ENCODE measurements at places on chromosomes 16 and 17.

DNA sequence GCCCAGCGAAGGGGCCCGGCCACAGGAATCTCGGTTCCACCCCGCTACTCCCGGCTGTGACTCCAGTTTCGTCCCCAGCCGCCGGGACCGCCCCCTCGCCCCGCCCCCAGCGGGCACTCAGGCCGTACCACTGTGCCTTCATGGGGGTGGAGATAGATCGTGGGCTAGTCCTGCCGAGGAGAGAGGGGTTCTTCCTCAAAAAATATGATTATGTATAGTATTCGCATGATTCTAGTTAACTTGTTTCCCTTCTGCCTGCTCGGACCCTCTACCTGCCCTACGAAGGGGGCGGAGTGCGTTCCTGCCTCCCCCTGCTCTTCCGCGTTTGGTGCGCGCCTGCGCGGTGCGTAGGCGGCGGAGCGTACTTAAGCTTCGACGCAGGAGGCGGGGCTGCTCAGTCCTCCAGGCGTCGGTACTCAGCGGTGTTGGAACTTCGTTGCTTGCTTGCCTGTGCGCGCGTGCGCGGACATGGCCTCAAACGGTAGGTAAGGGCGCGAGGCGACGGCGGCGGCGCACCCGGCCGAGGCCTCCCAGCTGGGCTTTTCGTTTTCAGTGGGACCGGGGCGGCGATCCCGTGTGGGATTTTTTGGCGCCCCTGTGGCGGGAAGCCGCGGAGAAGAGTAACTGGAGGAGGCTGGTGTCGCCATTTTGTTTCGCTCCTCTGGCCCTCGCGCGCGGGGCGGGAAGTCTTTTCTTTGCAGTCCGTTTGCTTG is at the start of gene FUS:
FUS (plus strand) TSS at position 393 of the 713 bp plus-strand sequence; CDS start at position 469, 76 bp downstream.
- peak; percentile 85 for DNase-seq

- DNase-seq: no peak
These were observed 9.9 kb downstream of the LRRC3C start for GRCh38 chr17:39937447-39937846.

- no peak for DNase-seq
These were observed 73.6 kb upstream of the MRTFB start for GRCh38 chr16:13997526-13997925.

- DNase-seq: no peak
These were observed 9.2 kb upstream of the MEAK7 start for GRCh38 chr16:84513666-84514065.

- no peak for DNase-seq
These were observed 42.7 kb upstream of the METRNL start for GRCh38 chr17:83036666-83037065.

GRCh38 chr16:89452241-89452640 is 38.1 kb downstream of the ANKRD11 start:
- no peak for DNase-seq

- no peak for DNase-seq
These were observed 88.9 kb downstream of the RBFOX1 start for GRCh38 chr16:7421578-7421977.

GRCh38 chr17:68599552-68600066 is 1.6 kb downstream of the FAM20A start:
- no peak for DNase-seq

Measured in activated T-cell treated with anti-CD3 and anti-CD28 coated beads for 24 hours (primary cell).